ENCODE measurements at places on chromosomes 5 and 9. TPM values are rescaled to one million over a fixed set of nuclear protein-coding genes. Genes with fewer than 3 reads are reported as not detected.

DNA sequence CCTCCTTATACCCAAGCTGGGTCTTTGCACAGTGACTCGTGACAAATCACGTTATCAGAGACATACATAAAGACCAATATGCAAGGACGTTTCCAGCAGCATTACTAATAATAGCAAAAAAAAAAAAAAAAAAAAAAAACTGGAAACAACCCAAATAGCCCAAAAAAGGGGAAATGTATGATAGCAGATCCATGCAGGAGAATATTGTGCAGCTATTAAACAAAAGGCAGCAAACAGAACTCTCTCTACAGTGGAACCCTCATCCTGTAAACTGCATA lies 37.7 kb downstream of the C5orf15 start:
- no peak for DNase-seq

- DNase-seq: peak; percentile 95
These were observed 2.2 kb downstream of the ST6GALNAC6 start for GRCh38 chr9:127897193-127897692.

Gene PHF2
- 9.1 TPM for total RNA-seq

GRCh38 chr5:30930736-30931135 lies 262.8 kb upstream of the CDH6 start:
- no peak for DNase-seq

- no peak for DNase-seq
These were observed 7.2 kb upstream of the RPL26L1 start for GRCh38 chr5:172952034-172952511.

- peak; percentile 36 for DNase-seq
These were observed 193.5 kb downstream of the RGS3 start for GRCh38 chr9:113656771-113657670.

GRCh38 chr5:158921441-158922262 lies 178.1 kb downstream of the EBF1 start:
- no peak for DNase-seq

Gene NFIB
- total RNA-seq: 2.4 TPM

GRCh38 chr5:150302301-150303069 lies at the start of gene ARSI:
TSS of gene ARSI (minus strand) at chr5:150302905. CDS start at chr5:150302373, 532 bp downstream.
- no peak for DNase-seq

GRCh38 chr5:169139480-169140050 lies 161.4 kb downstream of the SLIT3 start:
- DNase-seq: no peak

GRCh38 chr5:119583684-119584083 lies 45.7 kb upstream of the FAM170A start:
- DNase-seq: no peak

Gene SLC34A3
- total RNA-seq: 0.38 TPM

Data from HepG2 (cell line).